ENCODE measurements at places on chromosomes 16 and 17. TPM values are rescaled to one million over a fixed set of nuclear protein-coding genes. Genes with fewer than 3 reads are reported as not detected.

The ACSM2A gene
- not detected for total RNA-seq

The ZNF205 gene
- 5.2 TPM for total RNA-seq

The TANC2 gene
- 3.1 TPM for total RNA-seq

The HS3ST6 gene
- not detected for total RNA-seq

The PIRT gene
- total RNA-seq, result not detected

The HLF gene
- 0.53 TPM for total RNA-seq

The C16orf89 gene
- 1.0 TPM for total RNA-seq

The CBLN1 gene
- 0.68 TPM for total RNA-seq

The FSCN2 gene
- 0.27 TPM for total RNA-seq

GRCh38 chr17:37546302-37546701 lies 56.6 kb downstream of the DUSP14 start:
- DNase-seq, result no peak

DNA sequence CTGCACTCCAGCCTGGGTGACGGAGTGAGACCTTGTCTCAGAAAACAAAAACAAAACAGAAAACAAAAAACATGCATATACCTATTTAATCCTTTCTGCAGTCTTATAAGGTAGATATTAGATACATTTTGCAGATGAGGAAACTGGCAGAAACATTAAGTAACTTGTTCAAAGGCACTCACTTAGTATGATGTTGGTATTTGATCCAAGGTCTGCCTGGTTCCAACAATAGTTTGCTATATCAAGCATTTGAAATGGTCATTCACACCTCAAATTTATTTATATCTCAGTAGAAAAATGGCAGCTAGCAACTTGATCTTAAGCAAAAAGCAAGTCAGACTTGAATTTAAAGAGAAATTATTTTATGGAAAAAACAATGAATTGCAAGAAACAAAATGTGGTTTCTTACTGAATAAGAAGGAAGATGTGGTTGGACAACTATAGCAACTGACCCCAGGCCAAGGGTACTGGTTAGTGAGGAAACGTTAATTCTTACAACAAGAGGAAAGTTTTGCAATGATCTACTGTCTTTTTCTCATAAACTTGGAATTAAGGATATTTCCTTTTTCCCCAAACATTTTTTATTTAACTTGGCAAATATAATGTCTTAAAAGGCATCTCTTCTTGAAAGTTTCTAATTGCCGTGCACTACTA lies 19.7 kb downstream of the DHRS7B start:
- no peak for DNase-seq

GRCh38 chr17:9612006-9612405 lies 33.3 kb upstream of the USP43 start:
- DNase-seq, result no peak

DNA sequence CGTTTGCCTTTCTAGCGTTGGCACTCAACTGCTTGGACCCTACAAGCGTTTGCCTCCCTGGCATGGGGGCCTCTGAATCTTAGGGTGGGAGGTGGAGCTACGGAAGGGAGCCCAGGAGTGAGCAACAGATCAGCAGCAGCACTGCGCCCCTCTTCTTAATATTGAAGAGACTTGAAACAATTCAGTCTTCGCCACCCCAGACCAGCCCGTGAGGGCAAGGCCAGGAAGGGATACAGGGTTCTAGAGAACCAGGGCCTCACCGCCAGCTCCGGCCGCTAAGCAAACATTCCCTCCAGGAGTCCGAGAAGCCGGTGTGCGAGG lies 1.5 kb upstream of the GPRC5C start:
- no peak for DNase-seq

GRCh38 chr17:8144401-8145231 lies 7.6 kb downstream of the PER1 start:
- DNase-seq, result no peak

DNA sequence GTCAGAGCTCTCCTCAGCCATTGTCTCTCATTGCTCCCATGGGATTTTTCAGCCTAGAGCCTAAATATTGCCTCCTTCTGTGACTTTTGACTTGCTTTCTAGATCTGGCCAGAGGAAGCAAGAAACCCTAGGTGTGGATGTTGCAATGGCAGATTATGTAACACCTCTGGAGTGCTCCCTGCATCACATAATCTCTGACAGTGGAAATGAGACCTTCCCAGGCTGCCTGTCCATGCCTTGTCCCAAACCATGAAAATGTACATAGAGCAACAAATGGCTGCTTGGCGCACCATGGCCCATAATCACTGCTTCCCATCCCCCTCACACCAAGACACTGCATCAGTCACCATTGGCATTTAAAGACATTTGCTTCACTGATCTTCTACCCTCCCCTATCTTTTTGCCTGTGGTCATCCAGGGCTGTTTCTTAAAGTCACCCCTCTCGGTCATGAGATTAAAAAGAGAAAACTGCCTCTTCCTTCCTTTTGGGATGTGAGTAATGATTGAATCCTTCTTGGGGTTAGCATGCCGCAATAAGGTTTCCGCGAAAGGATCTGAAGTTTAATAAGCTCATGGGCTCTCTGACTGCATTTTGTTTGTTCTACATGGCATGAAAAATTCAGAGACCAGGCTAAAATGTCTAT lies 34.2 kb upstream of the CCL2 start:
- DNase-seq, result no peak

DNA sequence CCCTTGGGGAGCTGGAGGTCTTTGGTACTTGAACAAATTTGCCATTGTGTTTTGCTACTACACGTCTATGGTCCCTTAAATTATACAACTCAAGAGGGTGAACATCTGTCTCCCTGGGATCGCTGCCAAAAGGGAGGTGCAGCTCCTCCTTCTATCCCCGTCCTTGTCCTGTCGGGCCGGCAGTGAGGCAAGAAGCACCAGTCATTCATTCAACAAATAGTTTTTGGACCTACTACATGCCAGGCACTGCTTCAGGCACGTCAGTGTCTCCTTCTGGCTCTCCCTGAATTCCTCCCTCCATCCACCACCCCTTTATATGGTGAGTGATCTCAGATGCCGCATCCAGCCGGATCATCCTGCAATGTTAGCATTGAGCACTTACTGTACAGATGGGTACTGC lies 2.2 kb upstream of the RPL38 start:
- no peak for DNase-seq

GRCh38 chr16:55418586-55418985 lies 60.4 kb upstream of the MMP2 start:
- no peak for DNase-seq

- no peak for DNase-seq
Measured at GRCh38 chr16:11107780-11108465, 148.1 kb downstream of the SOCS1 start.

DNA sequence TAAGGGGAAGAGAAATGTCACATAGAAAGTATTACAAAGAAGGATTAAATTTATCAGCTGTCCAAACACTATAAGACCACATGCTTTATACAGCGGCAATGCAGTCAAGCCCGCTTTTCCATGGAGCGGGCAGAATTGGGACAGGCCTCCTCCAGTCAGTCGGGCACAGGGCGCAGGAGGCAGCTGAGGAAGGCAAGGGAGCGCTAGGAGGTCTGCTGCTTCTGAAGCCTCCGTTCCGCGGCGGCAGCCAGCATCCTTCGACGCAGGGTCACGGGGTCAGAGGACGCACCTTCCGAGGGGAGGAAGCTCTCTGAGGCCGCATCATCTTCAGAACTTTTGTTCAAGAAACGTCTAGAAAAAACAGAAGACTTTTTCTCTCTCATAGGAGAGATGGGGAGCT lies 62.6 kb downstream of the AMFR start:
- no peak for DNase-seq

DNA sequence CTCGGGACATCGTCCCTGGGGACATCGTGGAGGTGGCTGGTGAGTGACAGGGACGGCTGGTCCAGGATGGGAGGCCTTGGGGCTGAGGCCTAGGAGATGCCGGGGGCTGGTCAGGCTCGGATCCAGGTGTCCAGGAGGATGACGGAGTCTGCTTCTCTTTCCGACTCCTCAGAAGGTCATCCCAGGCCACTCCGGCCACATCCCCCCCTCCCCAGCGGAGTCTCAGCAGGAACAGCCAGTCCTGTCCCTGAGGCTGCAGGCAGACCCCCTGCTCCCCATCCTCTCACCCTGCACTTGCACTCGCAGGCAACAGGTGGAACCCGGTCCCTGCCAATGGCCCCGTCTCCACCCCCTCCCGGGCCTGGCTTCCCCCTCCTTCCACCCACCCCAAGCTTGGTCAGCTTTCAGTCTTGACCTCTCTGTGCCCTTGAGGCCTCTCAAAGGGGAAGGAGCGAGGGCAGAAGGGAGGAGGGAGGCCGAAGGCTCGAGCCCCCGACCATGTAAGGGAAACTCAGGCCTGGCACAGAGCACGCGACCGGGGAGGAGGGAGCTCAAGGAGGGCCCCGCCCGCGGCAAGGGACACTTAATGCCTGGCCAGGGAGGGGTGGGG lies 4.4 kb downstream of the ATP2A1 start:
- no peak for DNase-seq

- DNase-seq, result no peak
Measured at GRCh38 chr16:10067406-10067805, 114.8 kb downstream of the GRIN2A start.

- no peak for DNase-seq
Measured at GRCh38 chr16:69089091-69089910, 16.2 kb upstream of the HAS3 start.
